NCI-H2107 (cell line): ENCODE measurements at places on chromosomes 1 and 21.

DNA sequence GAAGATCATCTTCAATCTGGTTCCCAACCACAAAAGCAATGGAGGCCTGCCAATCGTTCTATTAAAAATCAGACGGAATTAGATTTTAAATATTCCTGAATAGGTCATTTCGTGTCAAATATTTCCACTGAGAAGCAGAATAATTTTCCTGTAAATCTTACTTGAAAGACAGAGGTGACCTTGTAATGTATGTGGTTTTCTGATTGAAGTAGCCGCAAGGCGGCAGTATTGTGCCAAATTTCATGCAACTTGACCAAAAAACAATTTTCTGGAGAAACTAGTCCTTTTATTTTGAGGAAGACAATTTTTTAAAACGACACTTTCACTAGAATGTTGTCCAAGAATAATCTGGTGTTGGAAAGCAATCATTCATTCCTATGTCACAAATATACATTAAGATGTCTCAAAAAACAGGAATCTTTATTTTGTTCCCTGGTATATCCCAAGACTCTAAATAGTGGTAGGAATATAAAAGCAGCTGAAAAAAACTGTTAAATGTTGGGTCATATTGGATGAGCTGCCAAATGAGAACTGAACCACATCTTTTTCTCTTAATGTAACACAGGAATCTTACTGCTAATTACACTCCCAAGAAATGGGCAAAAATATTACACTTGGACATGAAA lies 33.6 kb downstream of the SPAG17 start:
- DNase-seq = no peak

- DNase-seq = no peak
These were observed 639 bp downstream of the NUP133 start for GRCh38 chr1:229507502-229507901.

- no peak for DNase-seq
These were observed 995 bp downstream of the CACYBP start for GRCh38 chr1:175000697-175001187.

- DNase-seq = no peak
These were observed 263.4 kb downstream of the PLA2G4A start for GRCh38 chr1:187092104-187092503.

- DNase-seq = peak; percentile 76
These were observed 16.6 kb upstream of the LEMD1 start for GRCh38 chr1:205438213-205439158.

DNA sequence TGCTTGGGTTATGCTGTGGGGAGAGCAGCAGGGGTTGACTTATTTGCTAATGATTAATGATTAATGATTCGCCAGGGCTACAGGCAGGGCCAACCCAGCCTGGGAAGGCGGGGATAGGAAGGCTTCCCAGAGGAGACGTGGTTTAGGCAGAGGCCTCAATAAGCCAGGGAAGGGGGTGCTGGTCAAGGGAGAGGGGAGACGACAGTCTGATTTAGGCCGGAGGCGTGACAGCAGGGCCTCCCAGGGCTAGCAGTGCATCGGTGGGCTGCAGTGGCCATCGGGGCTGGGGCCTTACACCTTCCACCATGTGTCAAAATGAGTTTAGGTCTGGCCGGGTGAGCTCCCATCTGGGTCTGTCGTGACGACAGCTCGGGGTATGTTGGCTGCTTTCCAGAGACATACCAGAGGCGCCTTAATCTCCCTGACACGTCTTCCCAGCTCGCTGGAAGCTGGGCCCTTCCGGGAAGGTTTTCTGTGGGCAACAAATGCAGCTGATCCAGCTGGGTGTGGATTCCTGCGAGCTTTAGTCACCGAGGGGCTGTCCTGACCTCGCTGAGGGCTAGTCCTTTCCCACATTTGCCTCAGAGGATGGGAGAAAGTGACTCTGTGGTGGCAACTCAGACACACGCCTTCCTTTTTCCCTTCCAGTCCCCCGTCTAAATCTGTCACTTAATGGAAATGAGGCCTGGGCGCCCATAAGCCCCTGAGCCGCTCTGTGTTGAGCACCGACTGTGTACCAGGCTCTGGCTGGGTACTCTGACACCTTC lies 3.7 kb upstream of the SLC1A7 start:
- DNase-seq = no peak

- DNase-seq = no peak
These were observed 8.3 kb upstream of the ZBTB40 start for GRCh38 chr1:22443332-22443731.

GRCh38 chr1:213986020-213986924 lies 1.5 kb upstream of the PROX1 start:
- no peak for DNase-seq

DNA sequence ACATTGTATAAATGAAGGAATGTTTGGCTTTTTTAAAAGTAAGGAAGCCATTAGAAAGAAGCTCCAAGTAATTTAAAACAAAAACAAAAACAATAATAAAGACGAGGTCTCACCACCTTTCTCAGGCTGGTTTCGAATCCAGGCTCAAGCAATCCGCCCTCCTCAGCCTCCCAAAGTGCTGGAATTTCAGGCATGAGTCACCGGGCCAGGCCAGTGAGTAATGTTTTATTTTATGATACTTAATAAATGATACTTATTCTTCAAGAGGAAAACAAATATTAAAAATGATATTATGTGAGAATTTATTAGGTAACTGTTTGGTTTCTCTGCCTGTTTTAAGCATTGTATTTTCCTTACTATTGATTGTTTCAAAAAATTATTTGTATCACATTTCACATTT lies 201.4 kb upstream of the BRINP3 start:
- no peak for DNase-seq

GRCh38 chr1:185439727-185440415 lies 122.8 kb upstream of the IVNS1ABP start:
- DNase-seq = no peak

- no peak for DNase-seq
These were observed 19.7 kb downstream of the BCAR3 start for GRCh38 chr1:93661829-93662474.

- no peak for DNase-seq
These were observed 34.7 kb upstream of the CLSTN1 start for GRCh38 chr1:9858293-9859035.

DNA sequence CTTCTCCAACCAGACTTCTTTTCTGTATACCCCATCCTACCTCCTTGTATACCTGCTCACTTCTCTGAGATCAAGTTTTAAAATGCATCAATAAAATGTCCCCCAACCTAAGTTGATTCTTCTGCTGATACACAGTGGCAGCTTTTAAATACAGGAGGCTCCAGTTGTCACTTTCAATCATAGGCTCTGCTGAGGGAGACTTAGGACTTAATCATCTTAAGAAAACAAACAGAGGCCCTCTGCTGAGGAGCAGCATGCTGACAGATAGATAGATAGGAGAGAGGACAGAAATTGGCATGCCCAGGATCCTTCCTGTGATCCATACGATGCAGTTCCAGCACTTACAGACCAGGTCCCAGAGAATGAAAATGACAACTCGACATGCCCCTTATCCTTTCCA lies 311.0 kb upstream of the PROX1 start:
- no peak for DNase-seq

- no peak for DNase-seq
These were observed 18.7 kb upstream of the RERE start for GRCh38 chr1:8835941-8836643.

- DNase-seq = no peak
These were observed 354.9 kb downstream of the BARHL2 start for GRCh38 chr1:90362163-90362562.

- no peak for DNase-seq
These were observed 1.9 kb upstream of the CAPN2 start for GRCh38 chr1:223710179-223711133.

GRCh38 chr1:112399456-112399855 lies 3.4 kb downstream of the CTTNBP2NL start:
- DNase-seq = no peak

DNA sequence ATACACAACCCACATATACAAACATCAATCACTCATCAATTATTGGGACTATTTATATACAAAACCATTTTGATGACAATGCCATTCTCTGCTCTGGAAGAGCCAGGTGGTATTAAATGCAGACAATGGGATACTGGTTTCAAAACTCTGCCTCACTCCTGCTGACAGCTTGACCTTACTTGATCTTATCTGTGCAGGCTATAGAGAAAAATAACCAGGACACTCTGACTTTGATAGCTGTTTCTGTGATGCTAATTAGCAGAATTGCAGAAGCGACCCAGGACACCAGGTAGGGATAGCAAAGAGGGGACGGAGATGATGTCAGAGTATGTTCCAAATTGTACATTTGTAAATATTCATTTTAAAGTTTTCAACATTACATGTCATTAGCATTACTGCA lies 89.5 kb downstream of the OLFM3 start:
- DNase-seq = no peak

DNA sequence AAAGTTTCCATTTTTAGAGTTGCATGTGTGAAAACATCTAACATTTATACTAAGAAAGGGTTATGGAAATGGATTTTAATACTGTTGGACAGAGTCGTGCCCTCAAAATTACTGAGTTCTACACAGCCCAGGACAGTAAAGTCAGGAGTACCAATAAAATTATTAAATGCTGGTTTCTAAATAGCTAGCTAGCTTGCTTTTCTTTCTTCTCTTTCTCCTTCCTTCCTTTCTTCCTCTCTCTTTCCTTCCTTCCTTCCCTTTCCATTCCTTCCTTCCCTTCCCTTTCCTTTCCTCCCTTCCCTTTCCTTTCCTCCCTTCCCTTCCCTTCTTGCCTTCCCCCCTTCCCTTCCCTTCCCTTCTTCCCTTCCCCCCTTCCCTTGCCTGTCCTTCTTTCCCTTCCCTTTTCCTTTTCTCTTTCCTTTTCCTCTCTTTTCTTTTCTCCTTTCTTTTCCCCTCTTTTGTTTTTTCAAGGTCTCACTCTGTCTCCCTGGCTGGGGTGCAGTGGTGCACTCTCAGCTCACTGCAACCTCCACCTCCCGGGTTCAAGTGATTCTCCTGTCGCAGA lies 33.9 kb downstream of the YTHDF2 start:
- DNase-seq = no peak
